ENCODE measurements at places on chromosomes 13 and 19.

- no peak for DNase-seq
Observed at GRCh38 chr13:76775088-76775740, 111.0 kb downstream of the KCTD12 start.

DNA sequence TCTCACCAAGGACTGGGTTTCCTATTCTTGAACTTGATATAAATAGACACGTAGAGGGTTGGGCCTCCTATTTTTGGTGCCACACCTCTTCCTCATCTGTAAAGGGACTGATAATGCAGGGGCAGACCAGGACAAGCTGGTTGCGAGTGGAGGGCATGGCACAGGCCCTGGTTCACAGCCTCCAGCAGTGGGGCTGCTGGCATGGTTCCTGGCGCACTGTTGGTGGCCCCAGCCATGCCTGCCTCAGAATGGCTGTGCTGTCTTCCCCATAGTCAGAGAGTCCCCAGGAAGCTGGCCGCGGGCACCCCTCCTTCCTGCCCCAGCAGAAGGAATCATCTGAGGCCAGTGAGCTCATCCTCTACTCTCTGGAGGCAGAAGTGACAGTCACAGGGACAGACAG lies 10.5 kb upstream of the OVOL3 start:
- no peak for DNase-seq

GRCh38 chr13:107715496-107715895 lies 499.8 kb downstream of the LIG4 start:
- DNase-seq, result no peak

GRCh38 chr13:51006067-51006845 lies 96.7 kb downstream of the RNASEH2B start:
- no peak for DNase-seq

- DNase-seq, result no peak
Observed at GRCh38 chr19:43675906-43676305, 5.9 kb upstream of the PLAUR start.

GRCh38 chr13:35594096-35594495 lies 117.6 kb upstream of the MAB21L1 start:
- no peak for DNase-seq
